ENCODE measurements at places on chromosomes 3 and 15.

DNA sequence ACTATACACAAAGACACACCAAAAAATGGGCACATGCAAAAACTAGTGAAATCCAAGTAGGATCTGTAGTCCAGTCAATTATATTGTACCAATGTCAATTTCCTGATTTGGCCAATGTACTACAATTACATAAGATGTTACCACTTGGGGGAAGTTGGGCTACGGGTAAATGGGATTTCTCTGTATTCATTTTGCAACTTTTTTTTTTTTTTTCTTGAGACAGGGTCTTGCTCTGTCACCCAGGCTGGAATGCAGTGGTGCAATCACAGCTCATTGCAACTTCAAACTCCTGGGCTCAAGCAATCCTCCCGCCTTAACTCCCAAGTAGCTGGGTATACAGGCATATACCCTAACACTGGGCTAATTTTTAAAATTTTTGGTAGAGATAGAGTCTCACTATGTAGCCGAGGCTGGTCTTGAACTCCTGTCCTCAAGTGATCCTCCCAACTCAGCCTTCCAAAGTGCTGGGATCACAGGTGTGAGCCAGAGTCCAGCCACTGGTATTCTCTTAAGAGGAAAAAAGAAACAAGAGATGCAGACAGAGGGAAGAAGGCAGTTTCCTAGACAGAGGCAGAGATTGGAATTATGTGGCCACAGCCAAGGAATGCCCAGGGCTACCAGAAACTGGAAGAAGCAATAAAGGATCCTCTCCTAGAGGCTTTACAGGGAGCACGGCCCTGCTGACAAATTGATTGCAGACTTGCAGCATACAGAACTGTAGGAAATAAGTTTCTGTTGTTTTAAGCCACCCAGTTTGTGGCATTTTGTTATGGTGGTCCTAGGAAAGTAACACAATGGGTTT lies 33.3 kb downstream of the TFDP2 start:
- no peak for DNase-seq

DNA sequence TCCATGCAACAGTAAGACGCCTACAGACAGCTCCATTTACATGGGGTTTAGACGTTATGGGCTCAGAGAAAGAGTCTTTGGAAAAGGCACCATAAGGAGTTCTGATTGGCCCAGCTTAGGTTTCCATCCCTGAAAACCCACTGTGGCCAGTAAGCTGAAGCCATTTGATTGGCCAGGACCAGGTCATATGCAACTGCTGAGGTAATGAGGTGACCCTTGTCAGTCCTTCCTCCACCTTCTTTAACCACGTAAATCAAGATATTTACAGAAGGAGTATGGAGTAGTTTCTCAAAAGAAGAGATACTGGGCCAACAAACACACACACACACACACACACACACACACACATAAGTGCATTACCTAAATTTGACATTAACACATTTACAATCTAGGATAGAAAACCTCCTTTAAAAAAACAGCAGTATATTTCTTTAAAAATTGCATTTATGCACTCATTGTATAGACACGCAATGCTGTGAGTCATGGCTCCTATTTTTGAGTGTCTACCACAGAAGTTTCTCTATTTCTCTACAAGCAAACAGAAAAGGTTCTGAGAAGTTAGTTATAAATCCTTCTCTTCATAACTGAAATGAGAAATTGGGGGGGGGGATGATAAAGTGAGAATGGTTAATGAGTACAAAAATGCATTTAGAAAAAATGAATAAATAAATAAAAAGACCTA lies 16.3 kb upstream of the MB21D2 start:
- no peak for DNase-seq

DNA sequence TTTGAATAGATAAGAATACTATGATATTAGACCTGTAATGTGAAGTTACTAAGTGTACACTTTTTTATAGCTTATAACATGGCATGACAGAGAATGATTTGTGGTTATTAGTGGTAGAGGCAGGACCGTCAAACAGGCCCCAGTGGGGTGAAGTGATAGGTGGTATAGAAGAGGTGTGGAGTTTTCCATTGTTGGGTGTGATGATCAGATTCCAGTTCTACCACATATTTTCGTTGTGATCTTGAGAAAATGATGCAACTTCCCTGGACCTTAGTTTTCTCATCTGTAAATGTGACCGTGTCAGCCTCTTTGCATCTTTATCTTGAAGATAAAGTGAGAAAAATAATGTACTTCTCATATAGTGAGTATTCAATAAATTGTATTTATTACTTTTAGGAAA lies 30.3 kb upstream of the UTS2B start:
- no peak for DNase-seq

- no peak for DNase-seq
Observed at GRCh38 chr3:50603261-50604109, 8.1 kb downstream of the CISH start.

DNA sequence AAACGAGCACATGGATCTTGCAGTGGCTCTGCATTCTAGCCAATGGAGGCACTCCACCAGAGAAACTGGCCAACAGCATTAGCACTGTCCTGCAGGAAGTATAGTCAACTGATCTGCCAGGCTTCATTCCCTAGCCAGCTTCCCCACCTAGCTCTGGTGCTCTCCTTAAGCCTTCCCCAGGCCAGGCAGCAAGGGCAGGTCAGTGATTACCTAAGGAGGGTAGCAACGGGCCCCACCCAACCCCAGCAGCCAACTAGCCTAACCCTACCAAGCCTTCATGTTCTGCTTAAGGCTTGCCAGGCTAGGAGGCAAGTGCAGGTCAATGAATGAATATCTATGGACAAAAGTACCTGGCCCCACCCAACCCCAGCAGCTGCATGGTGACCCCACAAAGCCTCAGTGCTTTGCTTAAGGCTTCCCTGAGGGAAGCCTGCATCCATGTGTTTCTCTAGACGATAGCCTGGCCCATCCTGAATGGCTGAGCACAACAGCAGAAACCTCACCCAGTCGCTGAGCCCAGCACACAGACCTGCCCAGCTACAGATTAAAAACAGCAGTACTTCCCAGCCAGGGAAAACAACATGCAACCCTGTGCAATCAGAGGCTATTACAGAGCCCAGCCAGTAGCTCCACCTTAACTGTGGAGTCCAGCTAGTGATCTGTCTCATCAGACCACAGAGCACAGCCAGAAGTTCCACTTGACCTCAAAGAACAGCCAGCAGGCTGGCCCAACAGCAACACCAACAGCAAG lies 28.5 kb downstream of the THBS1 start:
- DNase-seq: no peak

GRCh38 chr15:49387471-49387870 lies 35.6 kb upstream of the FGF7 start:
- no peak for DNase-seq

DNA sequence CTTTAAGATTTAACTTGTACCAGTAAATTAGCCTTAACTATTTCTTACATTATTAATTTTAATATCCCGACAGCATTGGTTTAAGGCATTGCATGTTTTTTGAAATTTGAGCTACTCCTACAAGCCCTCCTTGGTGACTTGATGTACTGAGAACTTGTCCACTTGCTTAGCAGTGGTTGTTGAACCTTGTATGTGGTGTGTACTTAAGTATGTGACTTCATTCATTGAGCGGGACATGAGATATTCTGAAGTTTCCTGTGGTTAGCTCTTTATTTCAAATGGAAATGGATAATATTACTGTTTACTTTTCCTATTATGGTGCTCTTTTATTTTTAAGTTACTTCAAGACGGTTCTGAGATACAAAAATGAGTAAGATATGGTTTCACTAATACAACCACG lies 3.6 kb upstream of the COL6A5 start:
- DNase-seq: no peak

- no peak for DNase-seq
Observed at GRCh38 chr3:99659032-99659431, 20.6 kb downstream of the COL8A1 start.

DNA sequence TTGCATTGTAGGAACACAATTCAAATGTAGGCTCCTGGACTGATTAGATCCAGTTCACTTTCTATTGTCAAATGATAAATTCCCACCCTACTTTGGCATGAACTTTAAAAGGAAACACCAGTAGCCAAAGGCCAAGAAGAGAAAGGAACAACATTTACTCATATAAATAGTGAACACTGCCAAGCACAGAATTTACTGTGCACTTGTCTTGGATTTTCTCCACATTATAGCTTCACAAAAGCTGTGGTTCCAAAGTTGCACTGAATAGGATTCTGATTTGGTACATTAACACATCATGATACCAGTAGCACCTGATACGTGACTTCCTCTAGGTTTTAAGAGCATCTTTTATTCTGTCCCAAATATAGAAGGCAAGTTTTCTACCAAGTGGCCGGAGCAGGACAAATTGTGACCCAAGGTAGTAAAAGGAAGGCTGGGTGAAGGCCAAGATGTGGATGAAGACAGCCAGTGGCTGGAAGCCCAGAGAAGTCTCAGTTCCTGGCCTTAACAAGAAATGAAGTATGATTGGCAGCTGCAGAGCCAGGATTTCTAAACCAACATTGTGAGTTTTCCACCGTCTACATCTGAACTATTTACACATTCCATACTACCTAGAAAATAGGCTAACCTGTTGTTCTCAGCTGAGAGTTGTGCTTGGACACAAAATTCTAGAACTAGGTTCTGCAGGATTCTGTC lies 206.7 kb downstream of the THRB start:
- no peak for DNase-seq

All from CD4-positive, alpha-beta T cell treated with Interferon alpha-2 for 1 hour (primary cell).